ENCODE measurements at places on chromosomes 4 and X. TPM values are rescaled to one million over a fixed set of nuclear protein-coding genes. Genes with fewer than 3 reads are reported as not detected.

- no peak for DNase-seq
Observed at GRCh38 chrX:10709276-10709675, 88.9 kb upstream of the MID1 start.

- DNase-seq = no peak
Observed at GRCh38 chr4:74543983-74544382, 99.0 kb downstream of the AREG start.

DNA sequence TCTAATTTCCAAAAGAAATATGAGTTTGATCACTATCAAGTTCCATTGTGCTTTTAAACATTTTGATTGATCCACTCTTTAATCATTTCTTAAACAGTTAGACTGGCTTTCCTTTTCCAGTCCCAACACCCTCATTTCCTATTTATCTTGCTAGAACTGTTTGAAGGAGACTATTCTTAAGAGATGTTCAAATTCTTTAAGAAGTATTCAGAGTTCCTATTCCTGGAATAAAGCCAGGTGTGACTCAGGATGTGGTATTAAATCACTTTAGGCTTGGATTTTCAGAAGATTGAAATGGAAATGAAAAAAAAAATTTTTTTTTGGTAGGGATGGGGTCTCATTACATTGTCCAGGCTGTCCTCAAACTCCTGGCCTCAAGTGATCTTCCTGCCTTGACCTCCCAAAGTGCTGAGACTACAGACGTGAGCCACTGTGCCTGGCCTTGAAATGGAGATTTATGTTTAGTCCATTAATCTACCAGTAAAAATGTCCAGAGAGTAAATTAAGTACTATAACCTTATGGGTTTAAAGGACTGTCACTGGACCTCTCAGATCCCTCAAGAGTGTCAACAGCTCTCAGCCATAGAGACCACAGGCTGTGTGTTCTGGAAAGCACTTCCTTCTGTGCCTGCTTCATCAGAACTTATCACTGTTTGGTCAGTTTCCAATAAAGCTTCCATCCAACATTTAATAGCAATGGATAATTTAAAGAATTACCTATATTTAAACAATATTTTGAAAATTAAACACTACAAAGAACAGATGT lies 90.7 kb downstream of the CDS1 start:
- no peak for DNase-seq

DNA sequence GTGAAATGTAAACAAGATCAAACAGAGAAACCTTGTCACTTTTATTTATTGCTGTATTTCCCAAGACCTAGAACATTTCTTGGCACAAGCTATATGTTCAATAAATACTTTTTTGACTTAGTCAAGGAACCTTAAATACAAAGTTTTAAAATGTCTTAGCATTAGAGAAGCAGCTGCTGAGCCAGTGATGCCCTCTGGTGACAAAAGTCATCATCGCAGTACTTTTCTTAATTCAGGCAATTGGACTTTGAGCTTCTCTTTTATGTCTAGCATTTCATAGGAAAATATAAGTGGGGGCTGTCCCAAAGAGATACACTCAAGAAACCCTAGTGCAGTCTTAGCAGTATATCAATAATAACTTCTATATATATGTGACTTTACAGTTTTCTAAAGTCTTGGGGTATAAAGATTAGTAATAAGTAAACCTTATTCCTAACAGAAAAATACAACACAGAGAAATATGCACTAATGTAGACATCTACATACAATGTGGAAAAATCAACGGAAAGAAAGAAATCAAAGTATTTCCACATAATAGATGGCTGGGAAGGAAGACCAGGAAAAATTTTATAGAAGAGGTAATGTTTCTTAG lies 118.4 kb downstream of the DTHD1 start:
- peak; percentile 69 for DNase-seq

DNA sequence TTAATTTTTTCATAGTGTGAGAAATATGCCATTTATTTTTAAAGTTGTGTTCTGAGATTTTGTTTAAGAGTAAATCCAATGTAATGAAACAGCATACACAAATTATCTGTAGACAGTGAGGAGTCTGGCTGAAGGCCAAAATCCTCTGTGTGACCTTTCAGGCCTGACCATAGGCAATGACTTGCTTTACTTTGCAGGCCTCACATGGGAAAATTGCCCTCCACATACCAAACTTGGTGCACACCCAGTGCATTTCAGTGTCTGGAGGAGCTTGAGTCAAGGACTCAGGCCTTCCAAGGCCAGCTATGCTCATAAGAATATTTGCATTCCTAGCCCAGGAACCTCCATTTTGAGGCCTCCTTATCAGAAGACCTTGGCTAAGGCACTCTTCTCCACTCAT lies 430.1 kb downstream of the GABRG1 start:
- no peak for DNase-seq

DNA sequence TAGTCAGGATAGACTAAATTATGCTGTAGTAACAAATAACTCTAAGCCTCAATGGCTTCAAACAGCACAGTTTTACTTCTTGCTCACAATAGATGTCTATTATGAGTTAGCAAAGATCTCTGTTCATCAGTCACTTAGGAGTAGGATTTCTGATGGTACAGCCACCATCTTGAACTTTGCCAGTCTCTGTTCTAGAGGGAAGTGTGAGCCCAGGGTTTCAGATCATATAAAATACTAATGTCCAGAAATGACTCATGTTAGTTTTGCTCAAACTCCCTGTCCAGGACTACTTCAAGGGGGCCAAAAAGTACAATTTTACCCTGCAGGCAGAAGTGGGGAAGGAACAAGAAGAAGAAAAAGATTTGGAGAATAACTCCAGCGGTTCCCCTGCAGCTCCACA lies 77.1 kb upstream of the LSM6 start:
- DNase-seq = no peak

GRCh38 chr4:72954811-72955210 lies 114.7 kb downstream of the COX18 start:
- no peak for DNase-seq

- DNase-seq = no peak
Observed at GRCh38 chr4:101283434-101283833, 63.9 kb downstream of the PPP3CA start.

GRCh38 chr4:98890702-98891455 lies 38.1 kb downstream of the EIF4E start:
- no peak for DNase-seq

- DNase-seq = no peak
Observed at GRCh38 chrX:147699061-147699460, 212.7 kb upstream of the FMR1 start.

- no peak for DNase-seq
Observed at GRCh38 chr4:74369855-74370254, 4.9 kb downstream of the EREG start.

GRCh38 chr4:82421796-82422560 lies 8.3 kb downstream of the HNRNPDL start:
- no peak for DNase-seq

DNA sequence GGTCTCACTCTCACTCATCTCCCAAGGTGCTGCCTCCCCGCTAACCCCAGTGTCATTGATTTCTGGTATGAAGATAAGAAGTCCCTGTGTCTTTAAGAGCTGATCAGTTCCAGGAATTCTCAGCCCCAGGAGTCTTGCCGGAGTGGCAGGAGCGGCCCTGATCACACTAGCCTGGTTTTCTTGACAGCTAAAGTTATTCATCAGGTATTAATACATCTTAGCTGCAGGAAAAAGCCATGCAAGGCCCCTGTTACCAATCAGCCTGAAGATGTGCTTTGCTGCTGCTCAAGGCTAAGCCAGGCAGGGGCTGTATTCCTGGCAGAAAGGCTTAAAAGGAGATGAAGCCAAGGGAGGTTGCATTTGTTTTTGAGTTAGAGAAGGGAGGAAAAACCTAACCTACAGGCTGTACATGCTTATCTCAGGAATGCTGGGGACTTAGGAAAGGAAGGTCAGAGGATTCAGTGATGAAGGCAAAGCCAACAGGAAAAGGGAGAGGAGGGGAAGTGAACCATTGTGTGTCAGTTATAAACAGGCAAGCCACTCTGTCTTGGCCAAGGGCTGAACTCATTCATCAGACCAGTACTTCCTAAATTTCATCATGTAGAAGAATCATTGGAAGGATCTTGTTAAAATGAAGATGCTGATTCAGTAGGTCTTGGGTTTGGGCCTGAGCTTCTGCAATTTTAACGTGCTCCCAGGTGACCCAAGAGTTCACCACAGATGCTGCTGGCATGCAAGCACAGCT lies 8.6 kb downstream of the SRPX start:
- DNase-seq = no peak

GRCh38 chrX:68821616-68822015 lies 7.2 kb upstream of the EFNB1 start:
- no peak for DNase-seq

DNA sequence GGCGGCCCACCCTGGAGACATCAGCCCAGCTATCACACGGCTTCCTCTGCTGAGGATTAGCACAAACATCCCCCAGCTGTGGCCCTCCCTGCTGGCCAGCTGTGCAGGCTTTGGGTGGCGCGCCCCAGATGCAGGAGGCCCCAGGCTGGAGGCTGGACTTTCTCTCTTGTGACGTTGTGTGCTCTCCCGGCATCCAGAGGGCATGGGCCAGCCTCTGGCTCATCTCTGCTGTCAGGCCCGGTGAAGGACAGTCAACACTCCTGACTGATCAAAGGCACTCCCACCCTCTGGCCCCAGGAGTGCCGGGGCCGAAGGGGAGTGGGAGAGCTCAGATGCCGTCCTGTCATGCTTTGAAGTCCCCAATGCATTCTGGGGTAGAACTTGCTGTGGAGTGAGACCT lies 29.9 kb upstream of the PJA1 start:
- no peak for DNase-seq

DNA sequence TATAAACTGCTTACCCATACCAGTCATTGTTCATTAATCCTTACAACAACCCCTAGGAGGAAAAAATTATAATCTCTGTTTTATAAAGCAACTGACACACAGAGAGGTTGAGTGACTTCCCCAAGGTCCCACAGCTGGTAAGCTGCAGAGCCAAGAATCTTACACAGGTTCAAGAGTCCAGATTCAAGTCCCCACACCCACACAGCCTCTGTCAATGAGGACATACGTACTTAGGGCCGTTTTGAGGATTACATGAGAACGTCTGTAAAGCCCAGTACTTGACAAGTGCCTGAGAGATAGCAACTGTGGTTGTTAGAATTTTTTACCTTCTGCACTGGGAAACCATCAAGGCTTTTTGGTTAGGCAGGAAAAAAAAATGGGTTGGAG lies 556 bp upstream of the SLC25A43 start:
- peak; percentile 7 for DNase-seq

- DNase-seq = peak; percentile 87
Observed at GRCh38 chrX:38803588-38804431, 2.6 kb downstream of the MID1IP1 start.

- DNase-seq = no peak
Observed at GRCh38 chr4:76053730-76054129, 17.9 kb upstream of the CXCL11 start.

DNA sequence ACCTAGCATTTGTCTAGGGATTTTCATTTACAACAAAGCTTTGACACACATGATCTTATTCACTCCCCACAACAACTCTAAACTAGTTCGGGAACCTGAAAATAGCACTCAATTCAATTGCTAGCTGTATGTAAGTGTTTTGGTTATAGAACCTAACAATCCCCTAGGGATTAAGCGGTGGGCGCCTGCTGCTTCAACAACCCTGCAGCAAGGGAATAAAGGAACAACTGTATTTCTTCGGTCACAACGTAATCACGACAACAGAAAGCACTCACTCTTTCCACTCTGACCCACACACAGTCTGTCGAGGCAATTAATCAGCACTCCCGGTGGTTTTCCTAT lies 674 bp upstream of the DIAPH2 start:
- DNase-seq = no peak

GRCh38 chr4:181687116-181687515 lies 556.1 kb upstream of the TENM3 start:
- no peak for DNase-seq

GRCh38 chr4:151426513-151426912 lies 17.5 kb downstream of the FHIP1A start:
- no peak for DNase-seq

DNA sequence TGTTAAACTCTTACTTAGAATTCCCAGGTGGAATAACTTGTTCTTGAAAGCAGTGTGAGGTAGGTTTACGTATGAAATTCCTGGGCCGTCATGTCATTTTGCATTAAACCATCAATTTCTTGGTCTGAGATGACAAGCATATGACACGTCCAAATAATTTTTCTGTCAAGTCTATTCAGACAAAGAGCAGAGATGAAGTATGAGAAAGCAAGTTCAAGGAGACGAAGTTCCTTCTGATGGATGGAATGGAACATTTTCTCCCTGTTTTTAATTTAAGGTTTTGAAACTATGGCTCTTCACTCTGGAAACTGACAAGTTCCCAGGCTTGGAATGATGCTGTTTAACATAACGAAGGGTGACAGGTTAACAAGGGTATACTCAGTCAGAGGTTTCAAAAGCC lies 252.8 kb upstream of the SFRP2 start:
- DNase-seq = no peak

- no peak for DNase-seq
Observed at GRCh38 chrX:48498374-48498809, 10.4 kb upstream of the PORCN start.

- DNase-seq = no peak
Observed at GRCh38 chrX:103779141-103779789, 2.6 kb downstream of the PLP1 start.

GRCh38 chrX:106606571-106606970 lies 5.2 kb upstream of the RADX start:
- no peak for DNase-seq

GRCh38 chr4:173415092-173415491 lies 16.2 kb upstream of the SCRG1 start:
- no peak for DNase-seq

- no peak for DNase-seq
Observed at GRCh38 chr4:189377569-189377968, 563.1 kb upstream of the FRG1 start.

- peak; percentile 24 for DNase-seq
Observed at GRCh38 chr4:153542834-153543233, 76.7 kb downstream of the TMEM131L start.

GRCh38 chr4:145230726-145231125 lies 50.3 kb upstream of the OTUD4 start:
- no peak for DNase-seq

- DNase-seq = no peak
Observed at GRCh38 chrX:499870-500364, 113.2 kb upstream of the PPP2R3B start.

- DNase-seq = no peak
Observed at GRCh38 chr4:41696763-41697162, 51.8 kb downstream of the PHOX2B start.

GRCh38 chr4:6444582-6444981 lies 27.8 kb downstream of the PPP2R2C start:
- no peak for DNase-seq

KIT gene
- total RNA-seq = not detected

ANK2 gene
- 2.1 TPM for total RNA-seq

ARHGAP10 gene
- total RNA-seq = 6.2 TPM

RASSF6 gene
- not detected for total RNA-seq

ZNF718 gene
- total RNA-seq = 10.3 TPM

SPATA18 gene
- 0.39 TPM for total RNA-seq

HUWE1 gene
- total RNA-seq = 513 TPM

EVC gene
- 0.71 TPM for total RNA-seq

THAP6 gene
- total RNA-seq = 18.4 TPM

RENBP gene
- total RNA-seq = 8.1 TPM

OTUD6A gene
- total RNA-seq = not detected

MAGEA4 gene
- not detected for total RNA-seq

MAGEA8 gene
- not detected for total RNA-seq

Measured in activated CD4-positive, alpha-beta T cell treated with anti-CD3 and anti-CD28 coated beads for 36 hours (primary cell).